AG20443 (cell line): ENCODE measurements at places on chromosomes 3 and 15.

DNA sequence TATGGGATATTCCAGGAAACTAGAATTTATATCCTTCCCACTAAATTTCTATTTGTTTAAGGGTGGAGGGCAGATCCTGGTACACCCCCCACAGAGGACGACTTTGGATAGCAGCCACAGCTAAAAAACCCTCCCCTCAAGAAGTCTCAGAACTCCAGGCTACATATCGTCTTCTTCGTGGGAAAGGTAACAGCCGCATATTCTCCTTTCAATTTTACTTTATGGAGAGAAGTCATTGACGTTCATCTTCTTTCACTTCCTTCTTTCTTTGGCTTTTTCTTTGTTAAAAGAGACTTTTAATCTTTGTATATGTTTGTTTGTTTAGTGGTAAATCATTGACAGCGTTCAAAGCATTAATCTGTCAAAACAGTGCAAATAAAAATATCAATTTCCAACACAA is 36.3 kb downstream of the TRIP4 start:
- DNase-seq: no peak

- no peak for DNase-seq
Observed at GRCh38 chr3:152263711-152264110, 5.0 kb upstream of the MBNL1 start.

- DNase-seq: no peak
Observed at GRCh38 chr15:89666858-89667705, 11.8 kb upstream of the KIF7 start.

DNA sequence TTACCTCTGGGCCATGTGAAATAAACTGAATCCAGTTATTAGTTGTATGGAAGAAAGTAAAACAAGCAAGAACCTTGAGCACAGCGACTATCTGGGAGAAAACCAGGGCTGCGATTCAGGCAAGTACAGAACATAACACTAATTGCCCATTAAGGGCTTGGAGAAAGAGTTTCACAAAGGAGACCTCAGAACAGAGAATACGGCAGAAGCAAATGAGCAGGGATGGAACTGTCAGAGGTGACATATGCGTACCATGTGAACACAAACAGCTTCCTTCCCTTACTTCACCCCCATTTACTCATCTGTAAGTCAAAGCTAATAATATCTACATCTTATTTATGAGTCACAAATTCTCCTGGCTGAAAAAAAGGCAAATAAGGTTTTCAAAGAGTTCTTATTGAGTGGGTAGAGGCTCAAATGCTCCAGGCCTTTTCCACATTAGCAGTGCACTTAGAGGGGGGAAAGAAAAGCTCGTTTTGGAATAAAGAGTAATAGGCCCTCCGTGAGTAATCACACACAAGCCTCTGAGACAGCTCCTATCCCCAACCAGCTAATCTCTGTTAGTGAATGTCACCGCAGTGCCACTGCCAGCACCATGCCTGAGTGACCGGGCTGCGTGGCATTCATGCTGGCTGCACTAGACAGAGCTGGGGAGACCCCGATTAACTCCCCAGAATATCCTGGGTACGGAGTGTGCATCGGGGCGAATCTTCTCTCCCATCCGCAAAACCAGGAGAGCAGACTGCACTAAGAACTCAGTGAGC is 2.6 kb downstream of the PCSK6 start:
- DNase-seq: no peak

DNA sequence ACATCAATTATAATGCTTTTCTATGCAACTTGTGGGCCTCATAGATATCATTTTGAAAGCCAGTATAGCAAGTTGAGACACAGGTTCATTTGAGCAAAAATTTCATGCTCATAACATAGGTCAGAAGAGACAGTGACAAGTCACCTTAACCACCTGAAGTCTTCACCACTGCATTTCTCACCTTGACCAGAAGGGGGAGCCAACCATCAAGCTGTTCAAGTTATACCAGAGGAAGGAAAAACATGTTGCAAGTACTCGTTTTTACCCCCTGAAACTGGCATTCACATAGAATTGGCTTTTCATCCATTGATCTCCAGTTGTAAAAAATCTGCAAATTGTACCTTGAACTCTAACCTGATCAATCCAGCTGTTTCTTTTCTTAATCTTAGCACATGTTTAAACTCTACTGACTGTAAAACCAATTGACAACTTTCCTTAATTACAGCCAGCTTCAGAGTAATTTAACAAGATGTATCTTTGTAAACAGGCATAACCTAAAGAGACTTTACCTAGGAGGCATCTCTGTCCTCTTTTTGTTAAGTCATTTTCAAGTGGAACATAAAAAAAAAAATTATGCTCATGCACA is 1.4 kb downstream of the LMOD3 start:
- DNase-seq: peak; percentile 48

DNA sequence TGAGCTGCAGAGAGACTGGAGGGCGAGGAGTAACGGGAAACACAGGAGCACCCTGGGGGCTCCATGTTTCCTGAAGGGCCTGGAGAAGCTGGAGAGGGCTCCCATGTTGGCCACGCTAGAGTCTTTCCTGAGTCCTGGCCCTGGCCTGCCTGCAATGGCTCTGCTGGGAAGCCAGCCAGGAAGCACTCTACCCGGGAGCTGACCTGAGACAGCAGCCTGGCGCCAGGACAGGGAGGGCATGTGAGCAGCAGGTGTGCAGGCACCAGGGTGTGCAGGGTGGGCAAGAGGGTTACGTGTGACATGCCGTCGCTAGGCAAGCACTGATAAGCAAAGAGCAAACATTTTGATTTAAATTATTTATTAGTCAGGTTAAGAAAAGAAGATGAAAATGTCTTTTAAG is 301.4 kb downstream of the OCA2 start:
- no peak for DNase-seq

DNA sequence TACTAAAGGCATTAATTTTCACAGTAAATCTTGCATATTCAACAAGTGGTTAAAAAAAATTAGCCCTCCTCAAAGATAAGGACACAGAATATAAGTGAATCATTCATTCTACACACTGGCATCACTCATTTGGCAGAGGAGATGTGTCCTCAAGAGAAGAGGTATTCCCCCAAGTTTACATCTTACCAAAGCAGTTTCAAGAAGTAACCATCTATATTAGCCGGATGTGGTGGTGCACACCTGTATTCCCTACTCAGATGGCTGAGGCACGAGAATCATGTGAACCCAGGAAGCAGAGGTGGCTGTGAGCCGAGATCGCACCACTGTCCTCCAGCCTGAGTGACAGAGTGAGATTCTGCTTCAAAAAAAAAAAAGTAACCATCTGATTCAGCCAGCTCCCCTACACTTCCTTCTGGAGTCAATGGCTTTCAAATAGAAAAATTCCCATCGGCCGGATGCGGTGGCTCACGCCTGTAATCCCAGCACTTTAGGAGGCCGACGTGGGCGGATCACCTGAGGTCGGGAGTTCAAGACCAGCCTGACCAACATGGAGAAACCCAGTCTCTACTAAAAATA is 15.4 kb downstream of the RAF1 start:
- no peak for DNase-seq

DNA sequence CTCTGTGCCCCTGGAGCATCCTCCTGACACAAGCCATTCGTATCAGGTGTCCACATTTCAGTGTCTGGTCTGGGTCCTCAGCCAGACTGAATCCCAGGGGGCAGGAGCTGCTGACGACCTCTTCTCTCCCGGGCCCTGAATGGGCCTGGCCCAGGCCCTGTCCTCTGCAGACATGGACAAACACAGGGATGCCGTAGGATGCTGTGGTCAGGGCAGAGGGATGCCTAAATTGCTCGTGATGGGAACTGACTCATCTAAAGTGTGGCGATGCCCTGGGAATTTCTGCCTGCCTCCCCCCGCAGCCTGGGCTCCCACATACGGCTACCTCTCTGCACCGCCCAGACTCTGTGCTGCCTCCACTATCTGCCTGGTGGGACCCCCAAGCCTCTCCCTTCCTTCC is 58.5 kb upstream of the CTSH start:
- peak; percentile 24 for DNase-seq

GRCh38 chr3:154588831-154589230 is 158.8 kb upstream of the GPR149 start:
- DNase-seq: no peak

GRCh38 chr3:13642597-13642996 is 93.7 kb downstream of the FBLN2 start:
- DNase-seq: no peak

DNA sequence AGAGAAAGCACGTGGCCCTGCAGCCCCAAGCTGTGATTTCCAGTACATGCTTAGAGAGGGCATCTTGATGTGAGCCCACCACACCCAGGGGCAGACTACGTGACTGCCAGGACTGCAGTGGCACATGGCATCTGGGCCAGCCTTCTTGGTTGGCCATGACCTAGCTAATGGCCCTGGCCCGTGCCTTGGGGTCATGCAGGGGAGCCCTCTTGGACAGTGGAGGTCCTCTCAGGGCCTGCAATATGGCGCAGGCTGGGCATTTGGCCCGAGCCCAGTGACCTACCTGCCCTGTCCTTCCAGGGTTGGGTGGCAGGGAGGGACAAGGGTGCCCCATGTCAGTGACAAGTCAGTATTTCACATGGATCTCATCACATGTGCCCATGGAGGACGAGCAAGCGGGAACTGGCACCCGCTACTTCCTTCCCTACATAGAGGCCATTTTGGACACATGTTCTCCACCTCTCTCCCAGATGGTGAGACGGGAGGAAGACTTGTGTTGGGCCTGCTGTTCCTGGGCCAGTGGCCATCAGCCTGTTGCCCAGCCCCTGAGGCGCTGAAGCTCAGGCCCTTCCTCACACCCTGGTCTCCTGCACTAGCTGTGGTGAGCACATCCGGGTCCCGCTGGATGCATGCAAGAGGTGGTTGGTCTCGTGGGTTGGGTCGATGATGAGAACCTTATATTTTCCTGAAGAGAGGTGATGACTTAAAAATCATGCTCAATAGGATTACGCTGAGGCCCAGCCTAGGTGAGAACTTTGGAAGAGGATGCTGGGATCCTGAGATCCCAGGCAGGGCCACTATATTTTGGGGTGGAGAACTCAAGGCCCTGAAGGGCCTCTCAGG is 195.6 kb downstream of the UBE3A start:
- no peak for DNase-seq

GRCh38 chr15:91140601-91141000 is 40.5 kb downstream of the SV2B start:
- no peak for DNase-seq

DNA sequence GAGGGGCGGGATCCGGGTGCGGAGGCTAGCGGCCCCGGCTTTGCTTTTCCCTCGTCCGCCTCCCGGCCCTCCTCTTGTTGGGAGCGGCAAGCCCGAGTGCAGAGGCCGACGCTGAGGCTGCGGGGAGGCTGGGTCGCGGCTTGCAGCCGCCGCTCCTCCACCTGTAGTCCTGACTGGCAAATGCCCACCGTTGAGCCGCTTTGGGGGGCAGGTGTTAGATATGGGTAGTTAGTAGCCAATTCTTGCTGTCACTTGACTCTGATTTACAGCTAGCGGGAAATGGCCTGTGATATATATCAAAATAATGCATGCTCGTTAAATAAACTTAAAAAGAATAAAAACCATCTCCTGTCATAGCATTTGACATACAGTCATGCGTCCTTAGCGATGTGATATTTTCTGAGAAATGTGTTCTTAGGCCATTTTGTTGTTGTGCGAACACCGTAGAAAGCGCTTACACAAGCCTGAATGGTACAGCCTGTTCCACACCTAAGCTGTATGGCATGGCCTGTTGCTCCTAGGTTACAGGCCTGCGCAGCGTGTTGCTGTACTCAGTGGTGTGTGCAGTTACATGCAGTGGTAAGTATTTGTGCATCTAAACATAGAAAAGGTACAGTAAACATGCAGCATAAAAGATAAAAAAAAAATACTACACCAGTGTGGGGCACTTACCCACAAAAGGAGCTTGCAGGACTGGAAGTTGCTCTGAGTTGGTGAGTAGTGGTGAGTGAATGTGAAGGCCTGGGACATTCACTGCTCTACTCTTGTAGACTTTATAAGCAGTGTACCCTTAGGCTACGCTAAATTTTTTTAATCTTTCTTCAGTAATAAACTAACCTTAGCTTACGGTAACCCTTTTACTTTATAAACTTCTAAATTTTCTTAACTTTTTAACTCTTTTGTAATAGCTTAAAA is 873 bp downstream of the CAPN7 start:
- DNase-seq: peak; percentile 14

GRCh38 chr3:58241306-58242044 is 3.9 kb downstream of the ABHD6 start:
- DNase-seq: no peak

DNA sequence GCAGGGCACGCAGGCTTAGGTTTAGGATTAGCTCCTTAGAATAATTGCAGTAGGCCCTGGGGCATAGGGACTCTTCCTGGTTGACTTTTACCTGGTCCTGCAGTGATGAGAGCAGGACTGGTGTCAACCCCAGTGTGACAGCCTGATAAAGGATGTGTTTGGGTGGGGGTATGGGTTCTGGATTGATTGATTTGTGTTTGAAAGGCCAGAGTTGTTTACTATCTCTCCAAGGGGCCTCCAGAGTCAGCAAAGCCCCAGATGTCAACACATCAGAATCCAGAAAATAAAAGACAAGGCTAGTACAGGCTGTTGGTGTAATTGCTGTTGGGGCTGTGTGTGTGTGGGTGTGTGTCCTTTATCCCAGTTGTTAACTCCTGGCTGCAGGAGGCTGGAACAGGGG is 122.3 kb downstream of the CHRNA7 start:
- DNase-seq: no peak

- no peak for DNase-seq
Observed at GRCh38 chr3:143001034-143001368, 369 bp upstream of the U2SURP start.

DNA sequence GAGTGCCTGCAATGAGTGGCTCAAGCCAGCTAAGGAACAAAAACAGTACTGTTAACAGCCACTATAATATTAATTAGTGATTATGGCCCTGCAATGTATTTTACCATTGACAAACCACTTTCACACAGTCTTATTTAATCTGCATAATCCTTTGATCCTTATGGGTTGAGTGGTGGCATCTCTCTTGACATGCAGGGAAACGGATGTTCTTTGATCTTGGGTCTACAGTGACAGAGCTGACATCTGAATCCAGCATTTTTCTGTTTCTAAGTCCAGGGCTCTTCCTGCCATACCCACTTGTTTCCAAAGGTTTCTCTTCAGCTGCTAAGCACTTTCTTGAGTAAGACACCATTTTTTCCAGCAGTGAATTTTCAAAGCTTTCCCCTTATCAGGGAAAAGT is 277.7 kb upstream of the ROPN1 start:
- no peak for DNase-seq

DNA sequence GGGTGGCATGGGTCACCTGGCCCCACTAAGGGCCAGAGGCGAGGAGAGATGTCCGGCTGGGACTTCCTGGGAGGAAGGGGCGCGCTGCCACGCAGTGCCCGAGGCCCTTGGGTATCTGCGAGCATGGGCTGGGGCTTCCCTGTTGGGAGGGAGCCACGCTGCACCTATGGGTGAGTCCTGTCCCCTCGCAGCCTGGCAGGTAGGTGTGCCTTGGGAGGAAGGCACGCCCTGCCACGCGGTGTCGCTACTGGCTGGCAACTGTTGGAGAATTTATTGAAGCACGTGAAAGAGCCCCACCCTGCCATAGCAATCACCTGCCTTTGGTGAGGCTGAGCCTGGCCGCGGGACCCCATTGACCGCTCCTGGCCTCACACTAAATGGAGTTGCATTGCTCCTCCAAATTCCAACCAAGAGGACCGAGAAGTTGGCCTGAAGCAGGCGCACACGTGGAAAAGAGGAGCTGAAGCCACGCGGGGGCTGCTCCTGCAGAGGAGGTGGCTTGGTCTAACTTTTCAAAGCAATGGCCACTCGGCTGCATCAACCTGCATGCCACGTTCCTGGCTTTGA is 134.2 kb downstream of the TJP1 start:
- DNase-seq: no peak
